Right forelimb (tissue), 1 donor: ENCODE measurements at places on chromosomes 2 and 18.

- DNase-seq, result no peak
Observed at GRCh38 chr2:148540022-148540421, 104.5 kb upstream of the EPC2 start.

- no peak for DNase-seq
Observed at GRCh38 chr2:158934170-158934569, 34.3 kb upstream of the TANC1 start.

GRCh38 chr18:3902676-3903075 lies 452.7 kb downstream of the TGIF1 start:
- no peak for DNase-seq

DNA sequence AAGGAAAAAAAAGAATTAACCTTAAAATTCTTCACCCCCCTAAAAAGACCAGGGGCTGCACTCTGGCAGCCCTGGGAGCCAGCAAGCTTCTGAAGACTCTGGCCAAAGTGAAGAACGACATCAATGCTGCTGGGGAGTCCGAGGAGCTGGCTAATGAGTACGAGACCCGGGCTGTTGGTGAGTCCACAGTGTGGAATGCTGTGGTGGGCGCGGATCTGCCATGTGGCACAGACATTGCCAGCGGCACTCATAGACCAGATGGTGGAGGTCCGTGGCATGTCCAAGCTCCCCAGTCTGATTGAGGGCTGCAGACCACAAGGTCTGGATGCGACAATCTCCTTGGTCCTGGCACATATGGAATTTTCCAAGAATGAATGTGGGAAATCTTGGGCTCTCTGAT lies 47.4 kb downstream of the TRPM8 start:
- DNase-seq, result no peak

GRCh38 chr2:106054880-106055655 lies 139.0 kb downstream of the UXS1 start:
- no peak for DNase-seq

- no peak for DNase-seq
Observed at GRCh38 chr2:99756059-99756458, 266.2 kb upstream of the REV1 start.

DNA sequence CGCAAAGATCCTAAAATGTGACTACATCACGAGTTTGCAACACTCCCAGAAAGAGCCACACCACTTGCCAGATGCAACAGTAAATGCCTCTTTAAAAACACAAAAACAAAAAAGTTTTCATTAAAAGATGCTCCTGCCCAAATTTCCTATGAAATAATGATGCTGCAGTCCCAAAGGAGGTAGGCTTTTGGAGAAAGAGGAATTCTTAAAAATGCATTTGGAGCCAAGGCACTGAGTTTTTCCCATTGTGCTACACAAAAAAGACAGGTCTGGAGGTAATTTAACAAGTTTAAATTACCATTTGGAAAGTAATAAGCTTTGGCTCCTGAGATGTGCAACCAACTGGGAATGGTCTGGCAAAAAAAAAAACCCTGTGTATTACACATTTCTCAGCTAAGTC lies 145.0 kb downstream of the PID1 start:
- no peak for DNase-seq

- DNase-seq, result no peak
Observed at GRCh38 chr18:47485221-47485797, 233.8 kb upstream of the SKOR2 start.

DNA sequence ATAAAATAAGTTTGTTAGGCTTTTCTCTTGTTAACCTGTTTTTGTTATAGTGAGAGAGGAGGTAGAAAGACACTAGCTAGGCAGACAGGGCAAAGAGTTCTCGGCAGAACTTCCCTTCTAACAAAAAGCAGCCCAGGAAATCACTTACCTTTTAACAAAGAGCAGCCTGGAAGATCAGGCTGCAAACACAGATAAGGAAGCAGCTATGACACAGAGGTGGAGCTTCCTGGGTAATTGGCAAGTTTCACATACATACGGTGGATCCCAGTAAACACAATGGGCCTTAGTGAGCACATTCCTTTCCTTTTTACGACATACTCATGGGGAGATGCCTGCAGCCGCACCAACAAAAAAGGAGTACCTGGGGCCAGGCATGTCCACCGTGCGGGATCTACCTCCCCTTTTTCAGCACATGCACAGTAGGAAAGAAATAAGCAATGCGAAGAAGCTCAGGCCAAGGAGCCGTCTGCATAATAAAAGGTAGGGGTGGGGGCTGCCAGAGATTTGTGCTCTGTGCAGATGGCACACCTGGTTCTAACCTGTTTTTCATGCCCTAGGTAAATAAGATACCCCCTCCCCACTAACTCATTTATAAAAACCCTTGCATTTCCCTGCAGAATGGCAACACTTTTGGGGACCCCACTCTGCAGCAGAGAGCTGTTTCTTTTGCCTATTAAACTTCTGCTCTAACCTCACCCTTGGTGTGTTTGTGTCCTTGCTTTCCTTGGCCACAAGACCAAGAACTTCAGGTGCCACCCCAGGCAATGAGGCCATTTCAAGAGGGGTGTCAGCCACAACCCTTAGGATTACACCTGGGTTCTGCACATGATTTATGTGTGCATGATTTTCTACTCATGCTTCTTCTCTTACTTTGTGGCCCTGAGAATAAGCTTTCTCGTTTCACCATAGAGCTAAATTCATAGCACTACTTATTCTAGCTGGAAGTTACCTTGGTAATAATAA lies 26.5 kb downstream of the MDH1 start:
- no peak for DNase-seq

GRCh38 chr2:74895001-74895400 lies 61.1 kb downstream of the HK2 start:
- DNase-seq, result no peak

DNA sequence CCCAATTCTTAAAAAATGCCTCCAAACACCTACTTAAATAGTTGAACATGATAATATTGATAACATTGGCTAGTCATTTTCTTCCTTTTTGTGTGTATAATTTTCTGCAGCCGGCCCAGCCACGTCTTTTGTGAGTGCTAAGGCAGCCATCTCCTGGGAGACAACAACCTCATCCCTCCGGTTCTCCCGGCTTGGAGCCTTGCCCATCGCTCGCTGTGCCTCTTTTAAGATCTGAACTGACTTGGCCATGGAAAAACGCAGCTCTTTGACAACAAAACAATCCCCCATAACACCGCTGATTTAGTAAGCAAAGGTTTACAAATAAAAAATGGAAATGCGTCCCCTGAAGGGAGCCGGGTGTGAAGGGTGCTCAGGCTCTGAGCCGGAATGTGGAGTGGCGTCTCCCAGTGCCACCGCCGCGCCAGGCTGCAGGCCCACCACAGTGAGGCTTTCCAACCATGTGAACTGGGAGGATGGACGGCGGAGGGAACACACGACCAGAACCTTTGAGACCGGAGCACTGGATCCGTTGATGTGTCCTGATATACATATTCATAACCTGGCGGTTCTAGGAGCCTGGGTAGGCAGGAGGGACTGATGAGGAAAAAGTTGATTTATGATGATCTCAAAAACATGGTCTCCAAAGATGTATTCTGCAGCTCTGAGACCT lies 87.4 kb downstream of the SMIM21 start:
- no peak for DNase-seq

DNA sequence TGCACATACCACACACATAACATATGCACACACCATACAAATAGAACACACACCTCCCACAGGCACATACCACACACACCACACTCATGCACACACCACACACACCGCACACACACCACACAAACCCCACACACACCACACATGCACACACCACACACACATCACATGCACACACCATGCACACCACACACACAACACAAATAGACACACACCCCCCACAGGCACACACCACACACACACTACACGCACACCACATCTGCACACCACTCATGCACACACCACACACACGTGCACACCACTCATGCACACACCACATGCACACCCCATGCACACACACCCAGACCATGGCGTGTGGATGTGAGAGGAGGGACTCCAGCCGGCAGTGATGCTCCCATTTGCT lies 161.7 kb upstream of the TPO start:
- DNase-seq, result no peak

DNA sequence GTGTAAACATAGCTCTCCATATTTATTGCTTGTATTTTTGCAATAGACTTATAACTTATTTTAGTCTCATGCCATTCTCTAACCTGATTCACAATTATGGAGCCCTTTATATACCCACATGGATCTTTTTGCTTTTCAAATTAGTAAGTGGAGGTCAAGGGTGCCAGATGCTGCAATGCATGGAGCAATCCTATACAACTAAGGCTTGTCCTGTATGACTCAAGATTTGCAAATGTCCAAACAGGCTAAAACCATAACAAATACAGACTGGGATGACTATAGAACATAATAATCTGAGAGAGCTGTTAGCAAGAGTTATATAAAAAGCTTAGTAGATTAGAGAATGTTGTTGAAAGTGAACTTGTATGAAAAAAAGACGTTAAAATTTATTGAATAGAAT lies 690.4 kb upstream of the NRXN1 start:
- DNase-seq, result no peak

DNA sequence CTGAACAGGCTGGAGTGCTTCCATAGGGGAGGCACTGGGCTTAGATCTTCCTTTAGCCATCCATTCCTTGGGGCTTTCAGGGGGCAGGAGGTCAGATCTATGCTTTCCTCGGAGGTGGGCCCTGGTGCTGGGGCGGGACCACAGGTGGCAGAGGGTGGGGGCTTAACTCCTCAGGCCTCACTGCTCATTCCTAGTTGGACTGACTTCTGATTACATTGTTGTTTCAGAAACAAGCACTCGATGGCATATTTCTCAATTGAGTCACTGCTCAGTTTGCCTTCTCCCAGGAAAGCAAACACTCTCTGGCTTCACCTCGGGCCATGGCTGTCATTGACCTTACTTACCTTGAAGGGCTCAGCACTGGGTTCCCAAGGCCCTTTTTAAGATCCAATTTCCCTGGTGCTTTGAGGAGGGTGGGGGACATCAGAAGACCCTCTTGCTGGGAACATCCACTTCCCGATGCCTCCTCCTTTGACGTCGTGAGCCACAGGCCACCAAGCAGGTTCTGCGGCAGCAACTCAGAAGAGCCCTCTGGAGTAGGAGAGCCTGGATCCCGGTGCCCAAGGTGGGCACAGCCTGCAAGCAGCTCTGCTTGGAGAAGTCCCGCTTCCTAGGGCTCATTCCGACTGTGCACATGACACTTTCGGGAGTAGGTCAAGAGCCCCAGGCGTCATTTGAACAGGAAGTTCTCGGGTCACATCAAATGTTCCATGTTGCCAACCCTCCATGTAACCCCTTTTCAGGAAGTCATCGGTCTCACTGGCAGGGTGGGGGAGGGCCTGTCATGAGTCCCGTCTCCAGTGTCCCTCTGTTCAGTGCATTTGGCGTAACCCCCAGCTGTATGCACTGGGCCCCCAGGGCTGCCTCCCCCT lies 40.6 kb downstream of the SDC1 start:
- no peak for DNase-seq

GRCh38 chr2:197235711-197236110 lies 74.9 kb downstream of the ANKRD44 start:
- no peak for DNase-seq

DNA sequence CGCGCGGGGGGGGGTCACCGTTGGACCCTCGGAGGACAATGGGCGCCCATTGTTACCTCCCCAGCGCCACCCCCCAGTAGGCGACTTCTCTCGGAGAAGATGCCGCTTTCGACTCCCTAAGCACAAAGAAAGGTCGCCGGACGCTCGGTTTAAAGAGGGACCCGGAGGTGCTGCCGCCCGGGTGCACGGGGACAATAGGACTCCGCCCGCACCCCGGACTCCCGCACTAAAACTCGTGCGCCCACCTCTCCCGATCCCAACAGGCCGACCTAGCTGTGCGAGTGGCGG lies 318 bp upstream of the CDC42EP3 start:
- no peak for DNase-seq

DNA sequence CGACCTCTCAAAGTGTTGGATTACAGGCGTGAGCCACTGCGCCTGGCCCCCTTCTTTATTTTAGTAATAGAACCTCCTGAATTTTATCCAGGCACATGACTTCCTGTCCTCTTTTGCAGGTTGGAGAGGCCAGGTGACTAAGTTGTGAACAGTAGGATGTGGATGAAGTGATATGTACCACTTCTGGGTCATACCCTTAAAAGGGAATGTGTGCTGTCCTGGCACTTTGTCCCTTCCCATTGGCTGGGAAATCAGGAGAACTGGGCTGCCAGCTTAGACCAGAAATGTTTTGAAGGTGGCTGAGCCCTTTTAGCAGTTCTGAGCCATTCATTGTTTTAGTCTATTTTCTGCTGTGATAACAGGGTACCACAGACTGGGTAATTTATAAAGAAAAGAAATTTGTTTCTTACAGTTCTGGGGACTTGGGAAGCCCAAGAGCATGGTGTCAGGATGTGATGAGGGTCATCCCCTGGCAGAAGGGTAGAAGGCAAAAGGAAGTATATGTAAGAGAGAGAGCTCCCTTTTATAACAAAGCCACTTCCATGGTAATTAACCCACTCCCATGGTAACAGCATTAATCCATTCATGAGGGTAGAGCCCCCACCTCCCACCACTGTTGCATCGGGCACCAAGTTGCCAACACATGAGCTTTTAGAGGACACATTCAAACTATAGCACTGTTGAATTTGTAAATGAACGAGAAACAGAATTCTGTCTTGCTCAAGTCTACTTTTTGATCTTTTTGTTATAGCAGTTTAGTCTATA lies 79.1 kb downstream of the TTC27 start:
- DNase-seq, result no peak

GRCh38 chr18:61850756-61851155 lies 42.1 kb downstream of the RNF152 start:
- DNase-seq, result no peak

- DNase-seq, result no peak
Observed at GRCh38 chr2:126804347-126804746, 94.3 kb upstream of the TEX51 start.

GRCh38 chr2:10873790-10874437 lies 37.8 kb upstream of the KCNF1 start:
- DNase-seq, result no peak

DNA sequence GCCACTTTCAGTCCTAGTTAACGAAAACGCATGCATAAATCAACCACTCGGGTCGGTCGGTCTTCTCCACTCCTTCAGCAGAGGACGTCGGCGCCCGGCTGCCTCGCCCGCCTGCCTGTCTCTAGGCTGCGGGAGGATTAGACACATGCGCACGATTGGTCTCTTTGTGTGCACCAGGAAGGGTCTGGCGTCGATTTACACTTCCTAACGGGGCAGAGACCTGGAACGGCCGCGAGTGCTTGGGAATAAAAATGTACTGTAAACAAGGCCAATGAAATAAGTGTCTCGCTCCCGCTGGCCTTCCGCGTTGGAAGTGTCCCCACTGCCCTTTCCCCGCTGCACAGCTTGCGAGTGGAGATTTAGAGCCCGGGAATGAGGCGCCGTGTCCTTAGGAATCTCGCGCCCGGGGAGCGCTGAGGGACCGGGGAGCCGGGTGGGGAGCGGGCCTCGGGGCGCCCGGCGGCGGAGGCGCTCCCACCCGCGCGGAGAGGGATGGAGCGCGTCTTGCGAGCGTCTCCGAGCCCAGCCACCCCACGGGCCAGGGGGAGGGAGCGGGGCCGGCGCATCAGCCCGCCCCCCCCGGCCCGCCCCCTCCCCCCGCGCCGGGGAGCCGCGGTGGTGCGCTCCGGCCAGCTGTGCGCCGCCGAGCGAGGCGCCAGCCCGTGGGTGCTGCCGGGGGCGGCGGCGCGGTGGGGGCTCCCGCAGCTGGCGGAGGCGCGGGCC lies at the start of gene DOK6:
Gene DOK6 (plus strand): TSS at position 636 of the 723 bp plus-strand sequence.
- peak; percentile 85 for DNase-seq

- DNase-seq, result peak; percentile 71
Observed at GRCh38 chr2:187499941-187500532, 52.0 kb upstream of the CALCRL start.

GRCh38 chr2:202109139-202109736 lies 36.2 kb downstream of the KIAA2012 start:
- DNase-seq, result no peak

- peak; percentile 92 for DNase-seq
Observed at GRCh38 chr2:25215948-25216679, 47.7 kb upstream of the POMC start.
